ENCODE measurements at places on chromosomes 3 and 15.

DNA sequence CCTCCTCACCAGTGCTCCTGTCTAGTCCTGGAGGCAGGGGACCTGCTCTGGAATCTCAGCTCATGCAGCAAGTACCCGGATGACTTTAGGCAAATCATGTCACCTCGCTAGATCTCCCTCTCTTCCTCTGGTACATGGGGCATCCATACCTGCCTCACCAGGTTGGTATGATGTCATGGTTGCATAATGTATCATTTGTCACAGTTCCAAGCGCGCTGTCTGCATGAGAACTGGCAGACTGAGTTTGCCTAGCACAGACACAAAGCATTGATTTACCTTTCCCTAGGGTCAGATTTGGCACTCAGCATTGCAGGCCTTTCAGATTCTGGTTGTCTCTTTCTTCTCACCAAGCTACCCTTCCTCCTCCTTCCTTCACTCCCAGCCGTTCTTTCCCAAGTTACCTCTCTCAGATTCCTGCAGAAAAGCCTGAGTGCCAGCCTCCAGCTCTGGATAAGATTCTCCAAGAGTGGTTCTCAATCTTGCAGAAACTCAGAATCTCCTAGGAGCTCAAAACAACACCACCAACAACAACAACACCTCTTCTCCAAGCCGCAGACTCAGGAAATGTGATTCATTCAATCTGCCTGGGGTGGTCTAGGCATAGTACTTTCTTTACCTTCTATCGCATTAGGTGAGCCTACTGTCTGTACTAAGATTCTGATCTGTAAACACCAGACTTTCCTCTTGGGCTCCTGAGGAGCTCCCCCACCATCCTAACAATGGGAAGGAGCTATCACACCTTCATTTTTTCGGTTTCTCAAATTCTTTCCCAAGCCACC, 29.5 kb downstream of the FAM43A start:
- no peak for DNase-seq

DNA sequence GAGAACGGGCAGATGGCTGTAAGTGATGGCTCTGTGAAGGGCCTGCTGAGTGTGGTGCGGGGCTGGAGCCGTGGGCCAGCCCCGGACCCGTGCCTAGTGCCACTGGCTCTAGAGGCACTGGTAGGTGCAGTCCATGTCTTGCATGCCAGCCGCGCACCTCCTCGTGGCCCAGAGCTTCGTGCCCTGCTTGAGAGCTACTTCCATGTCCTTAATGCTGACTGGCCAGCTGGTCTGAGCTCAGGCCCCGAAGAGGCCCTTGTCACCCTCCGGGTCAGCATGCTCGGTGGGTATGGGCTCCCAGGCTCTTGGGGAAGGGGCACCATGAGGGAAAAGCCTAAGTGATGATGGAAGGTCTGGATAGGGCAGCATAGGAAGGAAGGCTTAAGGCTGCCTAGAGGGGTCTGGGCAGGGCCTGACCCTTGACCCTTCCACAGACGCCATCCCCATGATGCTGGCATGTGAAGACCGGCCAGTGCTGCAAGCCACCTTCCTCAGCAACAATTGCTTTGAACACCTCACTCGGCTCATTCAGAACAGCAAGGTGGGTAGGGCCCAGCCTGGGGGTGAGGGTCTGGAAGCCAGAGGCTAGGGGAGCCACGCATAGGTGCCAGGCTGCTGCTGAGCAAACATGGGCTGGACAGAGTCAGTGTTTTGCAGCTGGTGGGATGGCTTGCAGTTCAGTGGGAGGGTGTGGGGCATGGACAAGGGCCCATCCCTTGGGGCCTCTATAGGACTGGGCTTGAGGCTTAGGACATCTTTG, 12.1 kb downstream of the NBEAL2 start:
- DNase-seq: no peak

GRCh38 chr3:123285479-123285878, 83.7 kb downstream of the SEC22A start:
- no peak for DNase-seq

DNA sequence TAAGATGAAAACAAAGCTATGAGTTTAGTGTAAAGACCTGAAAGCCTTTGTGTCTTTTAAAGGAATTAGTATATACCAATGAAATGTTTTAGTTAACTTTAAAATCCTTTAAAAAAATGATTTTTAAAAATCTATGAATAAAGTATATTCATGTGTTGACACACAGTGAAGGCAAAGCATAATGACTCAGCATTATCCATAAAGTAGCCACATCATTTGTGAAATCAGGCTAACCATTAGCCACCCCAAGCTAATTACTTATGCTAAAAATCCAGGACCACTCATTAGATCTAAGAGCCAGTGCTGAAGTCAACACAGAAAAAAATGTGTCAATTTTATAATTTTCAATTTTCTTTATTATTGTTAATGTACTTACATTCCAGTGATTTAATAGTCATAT, 310.2 kb downstream of the TBC1D5 start:
- DNase-seq: no peak

GRCh38 chr15:77430652-77431051, 10.0 kb downstream of the HMG20A start:
- no peak for DNase-seq

DNA sequence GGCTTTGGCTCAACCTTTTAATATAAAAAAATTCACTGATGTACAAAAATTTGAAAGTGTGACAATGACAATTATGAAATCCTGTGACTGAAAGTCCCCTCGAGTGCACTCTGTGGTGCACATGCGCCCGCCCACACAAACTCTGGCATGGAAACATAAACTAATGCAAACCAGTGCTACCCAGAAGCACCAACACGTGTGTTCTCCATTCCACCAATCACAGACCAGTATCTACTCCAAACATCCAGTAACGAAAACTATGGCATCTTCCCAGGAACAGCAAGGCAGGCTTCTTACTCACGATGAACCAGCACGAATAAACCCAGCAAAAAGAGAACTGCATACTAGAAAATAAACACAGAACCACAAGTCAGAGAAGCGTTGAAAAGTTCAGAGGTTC, 11.7 kb upstream of the NMB start:
- no peak for DNase-seq

DNA sequence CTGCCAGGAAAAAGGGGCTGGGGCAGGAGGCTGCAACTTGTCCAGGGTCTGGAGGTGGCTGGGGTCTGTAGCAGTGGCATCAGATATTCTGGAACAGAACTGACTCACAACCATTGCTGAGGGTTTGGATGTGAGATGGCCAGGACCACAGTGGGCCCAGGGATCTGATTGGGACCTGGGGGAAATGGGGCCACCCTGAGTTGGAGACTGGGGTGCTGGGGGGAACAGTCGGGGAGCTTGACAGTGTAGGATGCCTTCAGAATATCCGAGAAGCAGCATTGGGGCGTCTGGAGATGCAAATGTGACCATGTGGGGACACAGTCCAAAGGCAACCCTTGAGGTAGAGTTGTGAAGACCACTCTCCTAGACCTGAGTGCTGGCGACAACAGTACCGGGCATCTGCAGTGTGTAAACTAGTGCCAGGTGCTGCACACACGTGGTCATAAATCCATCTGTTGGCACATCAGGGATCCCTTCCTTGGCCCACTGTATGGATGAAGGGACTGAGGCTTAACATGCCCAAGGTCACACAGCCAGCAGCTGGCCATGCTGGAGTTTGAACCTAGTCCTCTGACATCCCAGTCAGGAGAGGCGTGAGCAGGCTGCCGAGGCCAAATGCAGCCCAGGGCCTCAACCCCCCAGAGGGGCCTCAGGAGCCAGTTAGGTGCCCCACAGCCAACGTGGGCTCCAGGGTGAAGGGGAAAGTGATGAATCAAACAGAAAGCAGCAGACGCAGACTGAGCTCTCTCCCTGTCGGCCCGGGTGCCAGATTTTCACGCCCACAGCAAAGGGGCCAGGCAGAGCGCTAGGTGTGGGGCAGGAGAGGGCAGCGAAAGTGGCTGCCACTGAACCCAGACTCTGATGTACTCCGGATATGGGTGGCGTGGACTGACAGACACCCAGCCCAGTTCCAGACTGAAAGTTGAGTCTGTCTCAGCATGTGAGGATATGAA, 18.8 kb downstream of the HEMK1 start:
- no peak for DNase-seq

DNA sequence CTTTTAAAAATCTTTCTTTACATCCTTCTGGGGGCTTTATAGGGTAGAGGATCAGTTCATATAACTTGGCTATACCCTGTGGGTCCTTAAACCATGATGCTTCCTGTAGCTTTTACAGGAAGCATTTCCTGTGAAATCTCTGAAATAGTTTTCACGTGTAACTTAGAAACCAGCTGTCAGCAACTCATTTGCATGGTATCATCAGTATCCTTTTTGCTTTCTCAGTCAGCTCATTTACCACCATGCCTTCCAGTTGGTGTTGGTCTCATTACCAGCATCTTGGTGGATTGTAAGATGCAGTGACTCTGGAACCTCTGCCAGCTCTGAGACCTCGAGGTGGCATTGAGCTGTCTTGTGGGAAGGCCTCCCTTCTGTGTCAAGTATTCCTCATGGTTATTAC, 96.7 kb upstream of the MYZAP start:
- no peak for DNase-seq

DNA sequence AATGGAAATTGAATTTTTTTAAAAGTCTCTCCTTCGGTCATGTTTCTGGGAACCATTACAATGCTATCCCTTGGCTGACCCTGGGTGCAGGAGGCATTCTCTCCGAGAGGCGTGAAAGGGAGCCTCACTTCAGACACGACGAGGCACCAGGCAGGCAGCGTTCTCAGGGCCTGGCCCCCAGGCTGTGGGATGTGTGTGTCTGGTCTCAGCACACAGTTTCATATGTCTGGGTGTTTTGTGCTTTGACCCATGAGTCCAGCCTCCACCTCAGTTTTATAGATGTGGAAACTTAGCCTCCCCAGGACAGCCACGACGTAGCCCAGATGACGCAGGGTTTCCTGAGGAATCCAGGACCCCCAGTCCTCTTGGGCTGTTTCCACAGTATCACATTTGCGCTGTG, 34.0 kb downstream of the FGD5 start:
- no peak for DNase-seq

DNA sequence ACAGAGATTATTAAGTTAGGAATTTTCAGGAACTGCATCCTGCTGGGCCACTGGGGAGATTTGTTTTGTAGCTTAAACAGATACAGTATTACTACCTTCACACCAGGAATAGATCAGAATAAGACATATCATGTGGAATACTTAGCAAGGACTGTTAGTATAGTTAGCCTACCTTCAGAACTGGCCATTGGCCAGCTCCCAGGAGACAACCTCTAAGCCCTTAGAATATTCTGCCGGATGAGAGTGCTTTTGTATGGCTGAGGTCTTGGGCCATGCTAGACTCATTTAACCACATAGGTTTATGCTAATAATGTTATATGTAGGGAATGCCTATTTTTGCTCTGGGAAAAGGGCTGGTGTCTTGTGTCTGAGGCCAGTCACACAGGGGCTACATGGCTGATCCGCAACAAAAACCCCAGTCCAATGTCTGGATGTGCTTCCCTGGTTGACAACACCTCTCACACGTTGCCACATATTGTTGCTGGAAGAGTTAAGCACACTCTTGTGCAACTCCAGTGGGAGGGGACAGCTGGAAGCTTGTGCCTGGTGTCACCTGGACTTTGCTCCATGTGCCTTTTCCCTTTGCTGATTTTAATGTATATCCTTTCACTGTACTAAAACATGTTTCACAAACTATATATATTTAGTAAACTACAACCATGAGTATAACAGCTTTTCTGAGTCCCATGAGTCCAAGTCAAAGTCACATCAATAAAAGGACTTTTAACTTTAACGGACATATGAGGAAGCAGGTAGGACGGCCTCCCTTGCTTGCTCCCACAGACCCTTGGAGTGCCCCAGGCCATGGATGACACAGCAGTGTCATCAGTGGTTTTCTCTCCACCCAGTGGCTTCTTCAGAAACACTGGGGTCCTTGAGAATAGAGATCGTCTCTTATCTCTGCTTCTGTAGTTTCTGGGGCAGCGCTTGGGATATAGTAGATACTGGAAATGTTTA, 118.0 kb upstream of the C3orf80 start:
- DNase-seq: peak; percentile 61

DNA sequence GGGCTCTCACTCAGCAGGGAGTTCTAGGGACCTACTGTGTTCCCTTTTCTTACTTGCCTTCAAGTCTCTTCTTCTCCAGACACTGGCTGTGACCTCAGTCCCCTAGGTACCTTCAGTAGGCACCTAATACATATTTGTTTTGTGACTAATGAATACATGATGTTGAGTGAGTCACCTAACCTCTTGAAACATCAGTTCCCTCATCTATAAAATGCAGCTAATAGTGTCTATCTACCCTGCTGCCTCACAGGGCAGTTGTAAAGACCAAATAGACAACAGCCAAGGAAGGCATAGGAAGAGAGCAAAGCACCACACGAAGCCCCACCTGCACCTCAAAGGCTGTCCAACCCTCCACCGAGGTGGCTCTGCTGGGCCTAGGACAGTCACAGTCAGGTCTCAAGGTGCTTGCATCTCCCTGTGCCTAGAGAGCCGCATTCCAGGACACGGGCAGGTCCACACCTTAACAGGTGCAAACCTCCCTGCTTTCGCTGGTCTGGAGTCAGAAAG, 29.1 kb downstream of the DAPK2 start:
- DNase-seq: no peak

- DNase-seq: no peak
Observed at GRCh38 chr3:179610066-179610465, 5.5 kb downstream of the NDUFB5 start.

DNA sequence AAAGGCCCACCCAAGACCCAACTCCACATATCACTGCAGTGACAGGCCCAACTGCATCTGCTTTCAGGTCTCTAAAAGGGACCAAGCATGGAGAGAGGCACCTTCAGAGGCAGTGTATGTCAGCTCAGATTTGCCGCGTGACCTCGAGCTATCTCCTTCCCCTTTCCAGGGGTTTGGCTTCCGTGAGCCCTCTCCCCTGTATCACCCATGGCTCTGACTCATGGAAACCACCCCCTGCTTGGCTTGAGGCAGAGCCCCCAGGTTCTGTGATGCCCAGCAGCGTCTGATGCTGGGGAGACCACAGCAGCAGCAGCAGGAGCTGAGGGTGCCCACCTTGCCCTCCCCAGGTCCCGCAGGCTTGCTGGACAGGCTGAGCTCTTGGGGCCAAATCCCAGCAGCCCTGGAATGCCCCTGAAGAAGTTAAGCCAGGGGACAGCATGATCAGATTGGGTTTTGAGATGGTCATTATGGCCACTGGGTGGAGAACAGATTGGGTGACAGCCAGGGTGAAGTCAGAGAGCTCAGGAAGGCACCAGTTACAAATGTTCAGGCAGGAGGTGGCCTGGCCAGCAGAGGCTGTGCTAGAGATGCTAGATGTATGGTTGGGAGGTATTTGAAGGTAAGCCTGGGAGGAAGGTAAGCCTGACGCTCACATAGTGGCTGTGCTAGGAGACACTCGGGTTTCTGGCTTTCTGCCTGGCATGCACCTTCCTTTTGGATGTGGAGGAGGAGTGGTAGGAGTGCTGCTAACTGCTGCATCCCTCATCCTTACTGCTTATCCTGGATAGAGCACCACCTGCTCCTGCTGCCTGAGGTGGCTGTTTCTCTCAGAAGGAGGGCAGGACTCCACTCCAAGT, 42.9 kb downstream of the FGD5 start:
- DNase-seq: no peak

- no peak for DNase-seq
Observed at GRCh38 chr3:130779486-130779885, 32.9 kb upstream of the PIK3R4 start.

DNA sequence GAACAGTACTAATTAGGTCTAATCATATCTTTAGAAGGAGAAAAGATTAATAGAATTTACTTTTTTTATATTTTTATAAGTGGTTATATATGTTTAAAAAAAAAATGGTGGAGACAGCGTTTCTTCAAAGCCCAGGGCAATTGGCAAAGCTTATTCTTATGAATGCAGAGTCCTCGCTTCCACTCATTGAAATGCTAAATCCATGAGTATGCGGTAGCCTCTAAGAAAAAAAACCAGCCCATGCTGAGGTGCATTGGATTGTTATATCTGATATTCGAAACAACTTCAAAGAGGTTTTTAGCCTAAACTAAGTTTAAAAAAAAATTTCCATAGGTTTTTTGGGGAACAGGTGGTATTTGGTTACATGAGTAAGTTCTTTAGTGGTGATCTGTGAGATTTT, 142.8 kb downstream of the GOLIM4 start:
- no peak for DNase-seq

Data from liver (tissue), 10 donors.